ENCODE measurements at places on chromosomes 7 and 10.

GRCh38 chr7:116443101-116443523 lies 56.4 kb upstream of the CAV2 start:
- no peak overlapping the region for H3K27ac ChIP-seq
- no peaks in the 10 kb centered on the region for H3K36me3 ChIP-seq
- peaks cover 12% of the 10 kb centered on the region for H3K27me3 ChIP-seq
- H3K4me1 ChIP-seq, result no peaks in the 10 kb centered on the region
- H3K4me3 ChIP-seq, result no peak overlapping the region

DNA sequence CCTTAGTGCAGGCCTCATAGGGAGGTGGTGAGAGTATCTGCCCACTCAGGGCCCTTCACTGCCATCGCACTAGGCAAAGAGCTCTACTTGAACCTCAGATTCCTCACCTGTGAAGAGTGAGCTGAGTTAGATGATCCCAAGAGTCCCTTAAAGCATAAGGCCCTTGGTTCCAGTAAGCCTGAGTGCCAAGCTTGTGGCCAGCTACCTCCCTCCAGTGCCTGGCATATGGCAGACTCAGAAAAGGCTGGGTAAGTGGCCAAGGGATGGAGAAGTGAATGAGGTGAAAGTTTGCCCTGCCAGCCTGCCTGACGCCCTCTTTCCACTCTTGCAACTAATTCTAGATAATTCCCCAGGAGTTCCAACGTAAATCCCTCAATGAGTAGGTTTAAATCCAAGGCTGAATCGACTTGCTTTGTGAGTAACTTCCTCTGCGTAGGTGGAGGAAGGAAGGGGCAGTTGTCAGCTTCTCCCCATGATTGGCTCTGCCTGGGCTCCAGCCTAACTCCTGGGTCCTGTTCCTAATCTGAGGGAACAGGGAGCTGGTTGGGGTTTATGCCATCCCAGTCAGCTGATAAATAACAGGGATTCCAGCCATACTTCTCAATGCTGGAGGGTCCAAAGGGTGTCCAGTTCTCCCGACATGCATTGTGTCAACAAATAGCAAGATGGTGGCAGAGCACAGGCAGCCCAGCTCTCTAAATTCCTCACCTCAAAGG lies 14.2 kb downstream of the DUSP5 start:
- peak overlapping the region; percentile 83 for H3K27ac ChIP-seq
- peaks cover 63% of the 10 kb centered on the region for H3K4me1 ChIP-seq
- H3K36me3 ChIP-seq, result peaks cover 82% of the 10 kb centered on the region
- no peaks in the 10 kb centered on the region for H3K27me3 ChIP-seq
- H3K4me3 ChIP-seq, result peak overlapping the region; percentile 26
- no peak for DNase-seq

DNA sequence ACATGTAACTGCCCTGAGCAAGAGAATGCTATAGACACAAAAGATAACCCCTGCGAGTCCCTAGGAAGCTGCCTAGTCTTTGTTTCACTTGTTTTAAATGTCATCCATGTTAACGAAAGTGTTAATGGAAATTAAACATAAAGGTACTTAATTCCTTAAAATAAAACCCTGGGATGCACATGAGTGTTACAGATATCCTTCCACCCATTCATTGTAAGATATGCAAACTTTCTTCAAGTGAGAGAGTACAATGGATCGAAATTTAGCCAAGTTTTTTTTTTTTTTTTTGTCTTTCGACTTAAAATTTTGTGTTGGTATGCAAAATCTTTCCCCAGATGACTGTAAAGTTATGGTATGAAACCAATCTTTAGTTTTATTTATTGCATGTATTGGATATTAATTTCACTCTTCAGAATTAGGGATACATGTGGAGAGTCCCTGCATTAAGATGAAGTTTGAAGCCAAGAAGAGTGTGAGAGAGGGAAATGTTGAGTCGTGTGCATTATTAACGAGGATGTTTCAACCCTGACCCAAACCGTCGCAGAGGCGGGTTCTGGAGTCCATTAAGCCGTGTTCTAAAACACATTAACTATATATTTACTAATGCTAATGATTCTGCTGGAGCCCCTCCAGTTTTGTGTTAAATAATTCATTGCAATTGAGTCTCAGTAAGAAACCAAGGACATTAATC lies 1.6 kb downstream of the CDK14 start:
- H3K27ac ChIP-seq, result peak overlapping the region; percentile 22
- peak overlapping the region; percentile 81 for H3K4me3 ChIP-seq
- no peak for DNase-seq
- H3K27me3 ChIP-seq, result peaks cover 62% of the 10 kb centered on the region

GRCh38 chr7:149884016-149884415 lies 10.2 kb downstream of the ATP6V0E2 start:
- no peak overlapping the region for H3K4me3 ChIP-seq
- no peak overlapping the region for H3K27ac ChIP-seq
- no peaks in the 10 kb centered on the region for H3K27me3 ChIP-seq
- no peaks in the 10 kb centered on the region for H3K36me3 ChIP-seq
- no peak for DNase-seq
- peaks cover 11% of the 10 kb centered on the region for H3K4me1 ChIP-seq

GRCh38 chr10:87547734-87548311 lies 43.1 kb downstream of the MINPP1 start:
- H3K27ac ChIP-seq, result no peak overlapping the region
- no peak for DNase-seq
- peaks cover 20% of the 10 kb centered on the region for H3K36me3 ChIP-seq
- H3K4me3 ChIP-seq, result no peak overlapping the region
- peaks cover 21% of the 10 kb centered on the region for H3K4me1 ChIP-seq

DNA sequence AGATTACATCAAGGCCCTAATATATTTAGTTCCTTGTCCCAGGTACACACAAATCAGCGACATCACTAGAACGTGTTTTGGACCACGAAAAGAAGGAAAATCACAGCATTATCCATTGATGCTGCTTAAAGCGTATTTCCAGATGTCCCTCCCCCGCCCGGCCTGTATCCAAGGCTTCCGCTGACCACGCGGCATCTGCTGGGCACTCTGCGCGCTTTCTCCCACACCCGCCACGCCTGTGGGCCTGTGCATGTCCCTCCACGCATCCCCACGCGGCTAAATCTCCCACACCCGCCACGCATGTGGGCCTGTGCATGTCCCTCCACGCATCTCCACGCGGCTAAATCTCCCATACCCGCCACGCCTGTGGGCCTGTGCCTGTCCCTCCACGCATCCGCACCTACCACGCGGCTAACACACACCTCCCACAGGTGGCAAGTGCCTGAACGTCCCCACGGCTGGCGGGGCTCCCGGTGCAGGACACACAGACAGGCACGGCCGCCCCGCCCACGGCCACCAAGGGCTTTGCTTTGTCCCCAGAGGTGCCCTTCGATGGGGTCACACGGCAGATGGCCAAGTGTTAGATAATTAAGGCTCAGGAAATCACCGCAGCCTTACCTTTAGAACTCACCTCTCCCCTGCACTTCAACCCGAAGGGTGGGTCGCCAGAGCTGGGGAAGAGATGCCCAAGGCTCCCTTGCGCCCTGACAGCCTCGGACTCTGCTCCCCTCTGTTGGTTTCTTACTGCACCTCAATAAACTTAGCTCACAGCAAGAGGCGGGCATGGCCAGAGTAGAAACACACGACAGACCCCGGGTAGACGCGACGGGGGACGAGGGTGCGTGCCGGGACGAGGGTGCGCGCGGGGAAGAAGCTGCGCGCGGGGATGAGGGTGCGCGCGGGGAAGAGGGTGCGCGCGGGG lies 49.5 kb downstream of the DIP2C start:
- peaks cover 17% of the 10 kb centered on the region for H3K27me3 ChIP-seq
- H3K27ac ChIP-seq, result no peak overlapping the region
- DNase-seq, result no peak
- H3K36me3 ChIP-seq, result no peaks in the 10 kb centered on the region
- no peaks in the 10 kb centered on the region for H3K4me1 ChIP-seq
- no peak overlapping the region for H3K4me3 ChIP-seq

DNA sequence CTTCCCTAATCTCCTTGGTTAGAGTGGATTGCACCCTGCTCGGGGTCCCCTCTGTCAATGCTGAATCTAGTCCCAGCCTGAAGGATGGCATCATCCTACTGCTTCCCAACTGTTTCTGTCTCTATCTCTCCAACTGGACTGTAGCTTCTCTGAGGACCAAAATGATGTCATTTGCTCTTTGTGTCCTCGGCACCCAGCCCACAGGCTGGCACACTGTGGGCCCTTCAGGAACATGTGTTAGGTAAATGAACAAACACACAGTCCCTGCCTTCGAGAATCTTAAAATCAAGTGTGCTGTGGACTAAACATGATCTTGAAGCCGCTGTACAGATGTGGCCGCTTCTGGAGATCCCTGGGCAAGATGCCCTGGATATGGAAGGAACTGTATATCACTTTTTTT lies 5.0 kb upstream of the CDH23 start:
- no peaks in the 10 kb centered on the region for H3K36me3 ChIP-seq
- H3K27ac ChIP-seq, result no peak overlapping the region
- no peak for DNase-seq

GRCh38 chr7:134823400-134823799 lies 44.0 kb downstream of the CALD1 start:
- H3K27me3 ChIP-seq, result peaks cover 2% of the 10 kb centered on the region
- H3K4me1 ChIP-seq, result no peaks in the 10 kb centered on the region
- H3K36me3 ChIP-seq, result no peaks in the 10 kb centered on the region
- no peak overlapping the region for H3K27ac ChIP-seq
- no peak for DNase-seq
- no peak overlapping the region for H3K4me3 ChIP-seq

DNA sequence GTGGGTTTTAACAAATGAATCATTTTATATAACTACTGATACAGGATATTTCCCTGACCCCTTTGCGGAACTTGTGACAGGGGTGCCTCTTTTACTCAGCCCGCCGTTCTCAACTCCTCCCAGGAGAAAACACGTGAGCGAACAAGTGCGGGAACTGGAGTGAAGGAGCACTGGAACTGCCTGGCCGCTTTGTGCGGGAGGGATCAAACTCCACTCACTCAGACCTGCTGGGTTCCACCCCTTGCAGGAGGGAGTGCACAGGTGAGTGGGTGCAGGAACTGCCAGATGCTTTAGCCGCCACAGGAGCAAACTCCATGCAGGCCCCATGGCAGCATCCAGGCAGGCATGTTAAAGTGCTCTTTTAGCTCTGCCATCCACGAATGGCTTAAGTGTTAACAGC lies 513.4 kb upstream of the GRM3 start:
- H3K4me3 ChIP-seq, result no peak overlapping the region
- H3K4me1 ChIP-seq, result no peaks in the 10 kb centered on the region
- H3K27me3 ChIP-seq, result no peaks in the 10 kb centered on the region
- DNase-seq, result no peak
- no peaks in the 10 kb centered on the region for H3K36me3 ChIP-seq
- H3K27ac ChIP-seq, result no peak overlapping the region

GRCh38 chr7:26051021-26051420 lies 101.0 kb upstream of the NFE2L3 start:
- peaks cover 17% of the 10 kb centered on the region for H3K27me3 ChIP-seq
- H3K36me3 ChIP-seq, result no peaks in the 10 kb centered on the region
- no peak for DNase-seq
- no peak overlapping the region for H3K4me3 ChIP-seq

GRCh38 chr7:75732764-75733630 lies 5.7 kb downstream of the HIP1 start:
- no peak overlapping the region for H3K27ac ChIP-seq
- DNase-seq, result no peak
- peaks cover 26% of the 10 kb centered on the region for H3K4me1 ChIP-seq
- H3K4me3 ChIP-seq, result no peak overlapping the region
- no peaks in the 10 kb centered on the region for H3K27me3 ChIP-seq

GRCh38 chr10:7593063-7593462 lies 73.7 kb downstream of the ITIH5 start:
- no peak overlapping the region for H3K27ac ChIP-seq
- H3K36me3 ChIP-seq, result no peaks in the 10 kb centered on the region
- no peak overlapping the region for H3K4me3 ChIP-seq
- H3K4me1 ChIP-seq, result no peaks in the 10 kb centered on the region

DNA sequence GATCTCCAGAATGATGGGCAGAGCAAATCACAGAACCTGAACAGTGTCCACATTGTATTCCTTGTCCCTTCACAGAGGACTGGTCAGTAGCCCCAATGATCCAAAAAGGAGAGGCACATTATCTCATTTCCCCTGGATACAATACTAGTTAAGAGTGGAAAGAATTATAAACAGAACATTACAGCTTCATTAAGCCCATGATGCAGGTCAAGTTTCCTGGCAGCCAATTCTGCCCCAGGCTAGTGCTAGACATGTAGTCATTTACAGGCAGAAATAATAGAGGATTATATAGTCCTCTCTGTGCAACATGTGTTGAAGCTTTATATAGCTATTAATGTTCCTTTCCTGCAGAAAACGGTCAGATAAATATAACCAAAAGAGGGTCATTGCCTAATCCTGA lies 124.3 kb upstream of the WNT16 start:
- DNase-seq, result no peak
- H3K36me3 ChIP-seq, result no peaks in the 10 kb centered on the region
- H3K4me3 ChIP-seq, result no peak overlapping the region
- peaks cover 5% of the 10 kb centered on the region for H3K27me3 ChIP-seq
- no peak overlapping the region for H3K27ac ChIP-seq
- peaks cover 17% of the 10 kb centered on the region for H3K4me1 ChIP-seq

GRCh38 chr10:122244001-122244975 lies 26.8 kb upstream of the BTBD16 start:
- no peak overlapping the region for H3K27ac ChIP-seq
- H3K36me3 ChIP-seq, result no peaks in the 10 kb centered on the region
- no peak for DNase-seq
- no peak overlapping the region for H3K4me3 ChIP-seq
- peaks cover 4% of the 10 kb centered on the region for H3K27me3 ChIP-seq
- no peaks in the 10 kb centered on the region for H3K4me1 ChIP-seq

- no peaks in the 10 kb centered on the region for H3K36me3 ChIP-seq
- H3K27ac ChIP-seq, result no peak overlapping the region
- H3K27me3 ChIP-seq, result no peaks in the 10 kb centered on the region
- no peak overlapping the region for H3K4me3 ChIP-seq
- DNase-seq, result no peak
These were observed 236.7 kb upstream of the TCERG1L start for GRCh38 chr10:131548176-131548575.

DNA sequence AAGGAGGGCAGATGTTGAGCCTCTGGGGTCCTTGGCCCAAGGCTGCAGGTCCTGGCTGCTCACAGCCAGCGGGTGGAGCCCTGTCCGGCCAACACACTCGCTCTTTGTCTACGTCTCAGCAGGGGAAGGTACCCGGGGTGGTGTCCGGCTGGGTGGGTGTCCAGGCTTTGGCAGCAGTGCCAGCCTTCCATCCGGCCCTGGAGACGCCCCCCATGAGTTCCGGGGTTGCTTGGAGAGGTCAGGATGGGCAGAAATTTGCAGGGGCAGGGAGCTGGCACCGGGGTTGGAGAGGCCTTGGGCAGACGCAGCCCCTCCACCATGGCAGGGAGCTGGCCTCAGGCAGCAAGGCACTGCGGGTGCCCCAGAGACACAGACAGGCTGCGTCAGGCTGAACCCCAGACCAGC lies 42.2 kb upstream of the ELN start:
- no peaks in the 10 kb centered on the region for H3K27me3 ChIP-seq
- DNase-seq, result no peak
- no peaks in the 10 kb centered on the region for H3K4me1 ChIP-seq
- no peak overlapping the region for H3K4me3 ChIP-seq

GRCh38 chr7:98878365-98879197 lies at the start of gene TRRAP:
Gene TRRAP (plus strand): TSS chr7:98878532. CDS start chr7:98881151, 2,619 bp downstream.
- H3K4me1 ChIP-seq, result peaks cover 21% of the 10 kb centered on the region
- peak within 1 kb of the TSS; percentile 88 for H3K4me3 ChIP-seq
- peak within 1 kb of the TSS; percentile 89 for H3K27ac ChIP-seq
- H3K27me3 ChIP-seq, result peaks cover 10% of the 10 kb centered on the region
- H3K36me3 ChIP-seq, result peaks cover 24% of the 10 kb centered on the region

- no peak overlapping the region for H3K4me3 ChIP-seq
- no peak overlapping the region for H3K27ac ChIP-seq
- H3K36me3 ChIP-seq, result no peaks in the 10 kb centered on the region
- no peak for DNase-seq
- H3K4me1 ChIP-seq, result peaks cover 17% of the 10 kb centered on the region
These were observed 5.9 kb upstream of the LGI1 start for GRCh38 chr10:93751832-93752231.

Measured in activated naive CD8-positive, alpha-beta T cell treated with anti-CD3 and anti-CD28 coated beads, Interleukin-2, amount 50 U/mL, for 24 hours (primary cell).